ENCODE measurements at places on chromosomes 1 and 21.

DNA sequence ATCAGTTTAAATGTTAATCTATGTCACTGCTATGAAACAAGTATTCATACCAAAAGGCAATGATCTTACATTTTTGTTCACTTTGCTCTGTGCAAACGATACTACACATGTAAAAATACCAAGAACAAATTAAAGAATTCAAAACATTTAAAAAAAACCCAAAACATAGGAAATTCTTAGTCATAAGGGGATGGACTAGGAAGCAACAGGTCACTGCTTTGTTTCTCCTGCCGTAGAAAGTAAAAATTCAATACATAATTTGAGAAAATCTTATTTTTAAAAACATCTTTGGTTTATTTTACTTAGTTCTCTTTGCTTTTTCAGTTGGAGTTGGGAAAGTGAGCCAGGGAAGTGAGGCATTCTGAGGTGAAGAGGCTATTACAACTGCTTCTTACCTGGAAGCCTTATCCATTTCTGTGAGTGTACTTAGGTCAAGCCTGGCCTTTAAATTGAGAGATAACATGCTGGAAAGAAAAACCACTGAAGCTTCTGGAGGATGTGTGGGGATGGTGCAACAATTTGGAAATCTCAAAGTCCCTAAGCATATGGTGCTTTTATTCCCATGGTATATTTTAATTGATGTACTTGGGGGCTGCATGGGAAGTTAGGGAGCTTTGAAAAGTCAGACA, 183.5 kb downstream of the CDC42BPA start:
- DNase-seq, result no peak

GRCh38 chr1:245687636-245688535, 533.1 kb downstream of the KIF26B start:
- peak; percentile 3 for DNase-seq

DNA sequence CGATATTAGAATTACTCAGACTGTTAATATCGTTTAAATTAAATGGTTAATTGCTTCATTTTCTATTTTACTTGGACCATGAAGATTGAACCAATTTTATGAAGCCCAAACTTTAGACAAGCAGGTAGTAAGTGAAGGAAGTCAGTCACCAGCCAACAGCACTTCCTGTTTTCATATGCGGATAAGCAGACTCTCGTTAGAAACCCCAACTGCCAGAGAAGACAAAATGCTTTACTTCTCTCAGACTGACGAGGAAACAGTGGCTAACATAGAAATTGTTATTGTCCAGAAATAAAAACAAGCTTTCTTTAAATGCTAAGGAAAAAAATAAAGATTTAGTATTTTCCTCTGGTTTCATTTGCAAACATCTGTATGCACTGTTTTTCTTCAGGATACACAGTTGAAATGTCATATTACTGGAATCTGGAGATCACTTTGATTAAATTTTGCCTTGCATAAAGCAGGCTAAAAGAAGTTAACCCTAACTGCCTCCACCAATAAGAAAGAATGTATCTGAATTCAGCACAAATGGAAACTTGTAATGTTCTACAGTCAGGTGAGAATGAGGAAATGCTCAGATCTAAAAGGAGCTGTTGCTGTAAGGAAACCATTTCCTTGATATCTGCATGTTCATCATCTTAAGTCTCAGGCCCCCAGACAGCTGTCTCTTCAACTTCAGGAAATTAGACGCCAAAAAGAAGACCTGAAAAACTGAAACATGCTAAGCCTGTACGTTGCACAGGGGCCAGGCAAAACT, 129.8 kb upstream of the SAMSN1 start:
- DNase-seq, result no peak

DNA sequence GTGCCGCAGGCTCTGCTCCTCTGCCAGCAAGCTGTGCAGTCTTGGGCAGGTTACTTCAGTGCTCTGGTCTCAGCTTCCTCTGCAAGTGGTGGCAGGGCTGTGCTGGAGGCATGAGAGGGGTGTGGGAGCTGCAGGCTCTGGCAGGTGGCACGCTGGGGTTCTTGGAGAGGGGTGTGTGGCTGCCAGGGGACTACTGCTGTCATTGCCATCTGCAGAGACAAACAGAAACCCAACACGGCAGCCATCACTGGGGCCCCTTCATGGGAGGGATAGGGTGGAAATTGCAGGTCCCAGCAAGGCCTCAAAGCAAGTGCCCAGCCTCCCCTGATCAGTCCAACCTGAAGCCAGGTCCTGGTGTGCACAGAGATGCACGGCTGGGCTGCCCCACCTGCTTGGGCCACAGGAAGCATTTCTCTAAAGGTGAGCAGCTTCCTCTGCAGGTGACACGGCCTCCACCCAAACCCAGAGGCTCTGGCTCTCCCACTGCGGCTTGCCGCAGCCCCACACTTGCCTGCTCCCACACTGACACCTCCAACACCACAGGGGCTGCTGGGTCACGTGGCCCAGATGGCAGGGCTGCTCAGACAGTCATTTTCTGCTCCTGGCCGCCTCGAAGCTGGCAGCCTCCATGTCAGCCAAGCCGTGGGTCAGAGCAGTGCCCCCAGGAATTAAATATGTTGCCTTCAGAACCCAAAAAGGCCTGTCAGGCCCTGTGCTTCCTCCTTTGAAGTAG, 4.1 kb upstream of the COL6A2 start:
- DNase-seq, result no peak

GRCh38 chr1:243605604-243606003, 244.4 kb downstream of the AKT3 start:
- DNase-seq, result no peak

DNA sequence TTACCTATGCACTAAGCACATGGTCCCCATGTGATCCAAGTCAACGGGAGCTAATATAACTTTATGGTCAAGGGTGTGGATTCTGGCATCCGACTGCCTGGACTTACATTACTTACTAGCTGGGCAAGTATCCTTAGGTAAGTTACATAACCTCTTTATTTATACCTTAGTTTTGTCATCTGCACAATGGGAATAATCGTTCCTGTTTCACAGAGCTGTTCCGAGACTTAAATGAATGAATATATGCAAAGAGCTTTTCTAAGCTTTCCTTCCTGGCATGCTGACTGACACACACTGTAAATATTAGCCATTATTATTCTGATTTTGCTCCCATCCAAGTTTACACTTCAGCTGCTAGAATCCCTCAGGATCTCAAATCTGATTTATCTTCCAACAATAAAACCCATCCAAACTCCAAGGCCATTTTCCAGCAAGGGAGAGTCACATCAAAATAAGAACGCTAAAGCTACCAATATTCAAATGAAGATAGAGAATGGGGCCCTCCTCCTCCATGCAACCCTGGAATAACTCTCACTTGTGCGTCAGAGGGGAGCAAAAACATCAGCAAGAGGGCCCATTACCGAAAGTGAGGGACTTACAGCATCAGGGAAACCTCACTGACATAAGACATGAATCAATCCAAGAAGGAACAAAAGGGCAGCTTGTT, 115.6 kb upstream of the KAZN start:
- no peak for DNase-seq

DNA sequence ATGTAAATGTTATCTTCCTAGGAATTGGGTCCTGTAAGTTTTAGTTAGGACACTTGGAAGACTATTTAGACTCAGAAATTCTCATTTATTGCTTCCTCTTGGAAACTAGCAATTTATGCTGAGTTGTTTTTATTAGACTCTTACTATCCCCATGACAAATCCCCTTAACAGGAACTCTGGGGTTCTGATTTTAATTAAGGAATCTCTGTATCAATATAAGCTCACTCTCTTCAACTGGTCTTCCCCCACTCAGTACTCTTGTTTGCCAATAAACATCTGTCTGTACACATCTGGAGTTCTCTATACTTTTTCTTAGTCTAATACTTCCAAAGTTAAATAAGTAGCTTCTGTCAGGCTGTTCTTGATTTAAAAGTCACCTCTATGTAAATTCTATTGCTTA, 64.1 kb upstream of the TBX15 start:
- no peak for DNase-seq

- no peak for DNase-seq
Observed at GRCh38 chr1:220056374-220056773, 10.1 kb upstream of the EPRS1 start.

Data from activated naive CD8-positive, alpha-beta T cell treated with anti-CD3 and anti-CD28 coated beads for 36 hours (primary cell).